ENCODE measurements at places on chromosomes 1 and 21.

DNA sequence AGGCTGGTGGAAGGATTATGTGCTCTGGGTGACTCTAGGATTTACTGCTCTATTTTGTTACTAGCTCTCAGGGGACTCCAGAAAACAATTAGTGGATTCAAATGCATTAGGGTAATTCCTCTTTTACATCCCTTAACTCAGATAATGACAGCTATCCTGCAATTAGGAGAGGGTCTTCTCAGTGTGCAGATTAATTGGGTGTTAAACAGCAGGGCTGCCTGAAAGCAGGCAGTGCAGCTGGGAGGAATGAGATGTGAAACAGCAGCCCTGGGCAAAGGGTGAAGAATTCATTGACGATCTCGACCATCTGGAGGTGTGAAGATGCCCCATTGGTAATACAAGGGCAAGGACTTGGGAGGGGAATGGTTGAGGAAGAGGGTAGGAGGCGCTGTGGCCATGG lies 66.1 kb downstream of the HTR6 start:
- DNase-seq = no peak

GRCh38 chr1:15155888-15156741 lies 2.6 kb downstream of the TMEM51 start:
- DNase-seq = no peak

- no peak for DNase-seq
Observed at GRCh38 chr1:195704028-195704427, 904.2 kb downstream of the KCNT2 start.

DNA sequence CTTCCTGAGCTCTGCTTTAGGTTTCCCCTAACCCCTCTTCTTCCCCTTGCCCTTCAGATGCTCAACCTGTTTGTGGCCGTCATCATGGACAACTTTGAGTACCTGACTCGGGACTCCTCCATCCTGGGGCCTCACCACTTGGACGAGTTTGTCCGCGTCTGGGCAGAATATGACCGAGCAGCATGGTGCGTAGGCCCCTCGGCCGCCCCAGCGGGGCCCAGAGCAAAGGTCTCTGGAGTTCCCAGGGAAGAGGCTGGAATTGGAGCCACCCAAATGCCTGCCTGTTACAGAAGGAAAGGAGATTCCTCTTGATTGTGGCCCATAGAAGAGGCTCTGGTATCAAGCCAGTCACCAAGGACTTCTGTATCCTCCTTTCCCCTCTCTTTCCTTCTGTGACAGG lies 285.5 kb downstream of the ZNF648 start:
- no peak for DNase-seq

GRCh38 chr21:31354122-31354521 lies 10.1 kb upstream of the TIAM1 start:
- DNase-seq = no peak

DNA sequence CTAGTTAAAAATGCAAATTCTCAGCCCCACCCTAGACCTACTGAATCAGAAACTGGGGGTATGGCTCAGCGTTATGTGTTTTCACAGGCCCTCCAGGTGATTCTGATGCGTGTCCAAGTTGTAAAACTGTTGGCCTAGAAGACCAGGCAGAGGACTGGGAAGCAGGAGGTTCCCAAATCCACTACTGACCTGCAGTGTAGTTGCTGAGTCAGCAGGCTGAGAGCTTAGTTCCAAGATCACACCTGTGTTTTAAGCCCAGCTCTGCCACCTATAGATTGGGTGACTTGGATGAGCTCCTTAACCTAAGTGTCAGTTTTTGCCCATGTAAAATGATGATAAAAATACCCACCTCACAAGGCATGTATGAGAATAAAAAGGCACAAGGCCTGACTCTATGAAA lies 4.1 kb downstream of the GRHL3 start:
- DNase-seq = no peak

- DNase-seq = no peak
Observed at GRCh38 chr1:17375651-17376050, 3.7 kb downstream of the PADI6 start.

DNA sequence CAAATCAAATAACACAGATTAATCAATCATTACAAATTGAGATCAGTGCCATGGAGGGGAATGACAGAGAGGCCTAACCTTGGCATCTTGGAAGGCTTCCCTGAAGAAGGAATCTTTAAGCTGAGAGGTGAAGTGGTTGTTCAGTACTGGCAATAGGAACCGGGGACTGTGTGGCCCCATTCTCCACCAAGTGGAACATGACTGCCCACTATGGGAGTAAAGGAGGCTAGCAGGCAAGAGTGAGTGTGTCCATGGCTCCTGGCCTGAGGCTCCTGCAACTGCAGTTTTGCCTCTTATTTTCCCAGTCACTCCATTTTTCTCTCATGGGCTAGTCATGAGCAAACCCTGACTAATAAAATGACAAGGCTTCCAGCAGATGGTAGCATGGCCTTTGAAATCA lies 112.2 kb upstream of the GJB5 start:
- no peak for DNase-seq

- DNase-seq = no peak
Observed at GRCh38 chr1:234656070-234656895, 46.3 kb upstream of the IRF2BP2 start.

- no peak for DNase-seq
Observed at GRCh38 chr1:10185759-10186158, 24.6 kb upstream of the KIF1B start.

DNA sequence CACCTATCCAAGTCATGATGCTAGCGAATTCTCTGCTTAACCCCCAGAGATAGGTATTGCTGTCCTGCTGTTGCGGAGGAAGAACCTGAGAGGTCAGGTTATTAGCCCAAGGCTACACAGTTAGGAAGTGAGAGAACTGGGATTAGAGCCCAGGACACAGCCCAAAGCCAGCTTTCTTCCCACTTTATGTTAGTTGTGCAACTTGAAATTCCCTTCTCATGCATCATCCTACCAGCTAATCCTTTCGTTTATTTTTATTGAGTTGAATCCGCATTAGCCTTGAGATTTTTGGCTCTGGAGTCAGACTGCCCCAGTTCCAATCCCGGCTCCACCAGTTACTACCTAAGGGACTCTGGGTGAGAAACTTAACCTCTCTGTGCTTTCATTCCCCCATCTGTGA lies 65.4 kb downstream of the PLEKHA6 start:
- DNase-seq = peak; percentile 86

DNA sequence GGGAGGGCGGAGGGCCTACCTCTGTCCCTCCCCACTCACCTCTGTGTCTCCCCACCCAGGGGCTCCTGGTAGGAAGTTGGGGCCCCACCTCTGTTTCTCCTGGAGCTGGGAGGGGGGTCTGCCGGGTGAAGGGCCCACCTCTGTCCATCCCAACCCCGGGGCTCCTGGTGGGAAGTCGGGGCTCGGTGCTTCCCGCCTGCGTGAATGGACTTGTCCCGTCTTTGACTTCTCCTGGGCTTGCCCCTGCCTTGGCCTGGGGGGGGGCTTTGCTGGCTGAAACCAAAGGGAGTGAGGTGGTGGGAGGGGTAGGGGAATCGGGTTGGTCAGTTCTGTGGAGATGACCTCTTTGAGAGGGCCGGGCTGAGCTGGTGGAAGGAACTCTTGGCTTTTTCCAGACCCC lies 5.8 kb downstream of the AGRN start:
- no peak for DNase-seq

DNA sequence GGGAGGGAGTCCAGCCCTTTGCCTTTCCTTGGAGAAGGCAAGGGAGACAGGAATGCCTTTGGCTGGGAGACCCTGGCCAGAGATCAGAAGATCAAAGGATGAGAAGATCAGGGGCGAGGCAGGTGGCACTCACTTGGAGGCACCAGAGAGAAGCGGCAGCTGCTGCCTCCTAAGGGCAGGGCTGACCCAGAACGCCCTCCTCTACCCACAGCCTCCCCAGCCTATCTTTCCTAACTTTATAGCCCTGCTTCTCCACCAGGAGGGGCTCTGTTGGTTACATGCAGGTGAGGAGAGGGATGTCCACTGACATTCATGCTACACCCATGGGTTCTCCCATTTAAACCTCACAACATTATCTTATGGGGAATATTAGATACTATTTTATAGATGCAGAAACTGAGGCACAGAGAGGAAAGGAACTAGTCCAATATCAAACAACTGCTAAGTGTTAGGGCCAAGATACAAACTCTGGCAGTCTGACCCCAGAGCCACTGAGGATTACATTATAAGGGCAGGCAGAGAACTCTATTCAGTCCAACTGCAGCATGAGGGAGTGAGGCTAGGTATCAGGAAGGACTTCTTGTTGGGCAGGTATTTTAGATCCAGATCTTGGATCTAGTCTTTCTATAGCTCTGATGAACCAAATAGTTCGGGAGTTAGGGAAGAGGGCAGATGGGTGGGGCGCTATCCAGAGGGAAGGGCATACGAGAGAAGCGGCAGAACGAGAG lies 19.9 kb downstream of the LGR6 start:
- DNase-seq = no peak

DNA sequence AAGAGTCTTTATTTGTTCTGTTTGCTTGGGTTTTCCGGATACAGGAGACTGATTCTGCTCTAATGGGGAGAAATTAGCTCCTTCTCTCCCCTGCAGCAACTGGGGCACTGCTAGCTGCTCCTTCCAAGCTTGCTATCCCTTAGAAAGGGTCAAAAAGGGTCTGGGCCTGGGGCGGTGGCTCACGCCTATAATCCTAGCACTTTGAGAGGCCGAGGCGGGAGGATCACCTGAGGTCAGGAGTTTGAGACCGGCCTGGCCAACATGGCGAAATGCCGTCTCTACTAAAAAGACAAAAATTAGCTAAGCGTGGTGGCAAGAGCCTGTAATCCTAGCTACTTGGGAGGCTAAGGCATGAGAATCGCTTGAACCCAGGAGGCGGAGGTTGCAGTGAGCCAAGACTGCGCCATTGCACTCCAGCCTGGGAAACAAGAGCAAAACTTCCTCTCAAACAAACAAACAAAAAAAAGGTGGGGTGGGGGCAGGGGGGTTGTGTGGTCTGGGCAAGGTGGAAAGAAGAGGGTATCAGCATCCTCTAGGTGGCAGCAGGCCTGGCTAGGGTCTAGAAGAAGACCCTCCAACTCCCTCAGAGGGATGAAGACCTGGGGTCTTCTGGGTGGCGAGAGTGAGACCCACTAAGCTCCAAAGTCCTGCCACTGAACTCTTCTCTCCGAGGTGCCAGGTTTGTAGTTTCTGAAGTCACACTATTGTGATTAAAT lies 15.4 kb upstream of the TBX15 start:
- no peak for DNase-seq

GRCh38 chr1:194341587-194341986 lies 1155.2 kb upstream of the B3GALT2 start:
- no peak for DNase-seq

DNA sequence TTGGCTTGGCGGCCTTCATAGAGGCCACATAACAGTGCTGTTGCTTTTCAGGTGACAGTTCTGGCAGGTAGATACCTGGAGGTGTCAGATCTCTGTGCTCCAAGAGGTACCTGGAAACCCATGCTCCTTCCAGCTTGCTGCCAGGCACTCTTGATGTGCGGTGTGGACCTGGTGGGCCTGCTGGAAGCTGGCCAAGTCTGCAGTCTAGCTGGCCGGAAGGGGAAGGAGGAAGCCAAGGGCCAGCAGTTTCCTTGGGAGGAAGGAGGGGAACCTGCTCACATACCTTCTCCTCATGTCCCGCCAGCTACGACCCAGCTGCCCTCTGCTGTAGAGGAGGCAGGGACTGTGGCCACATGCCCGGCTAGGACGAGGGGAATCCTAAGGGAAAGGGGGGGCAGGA lies 166.4 kb upstream of the AJAP1 start:
- DNase-seq = no peak

GRCh38 chr1:33712186-33712585 lies 151.7 kb upstream of the HMGB4 start:
- DNase-seq = no peak

DNA sequence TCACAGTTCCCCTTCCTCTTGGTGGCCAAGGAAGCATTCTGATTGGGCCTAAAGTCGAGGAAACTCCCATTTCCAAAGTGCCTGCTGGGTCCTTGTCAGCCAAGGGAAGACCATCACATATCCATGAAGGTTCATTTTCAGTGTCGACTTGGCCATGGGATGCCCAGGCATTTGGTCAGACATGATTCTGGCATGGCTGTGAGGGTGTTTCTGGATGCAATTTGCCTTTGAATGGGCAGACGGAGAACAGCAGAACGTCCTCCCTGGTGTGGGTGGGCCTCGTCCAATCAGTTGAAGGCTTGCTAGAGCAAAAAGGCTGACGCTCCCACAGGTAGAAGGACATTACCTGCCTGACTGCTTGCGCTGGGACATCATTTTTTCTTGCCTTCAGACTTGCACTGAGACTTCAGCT lies 48.3 kb upstream of the LBR start:
- DNase-seq = no peak

- DNase-seq = no peak
Observed at GRCh38 chr1:4122513-4123160, 222.6 kb upstream of the C1orf174 start.

GRCh38 chr1:111242805-111243523 lies 15.5 kb downstream of the CHI3L2 start:
- DNase-seq = no peak

- DNase-seq = no peak
Observed at GRCh38 chr1:8780405-8780804, 37.0 kb downstream of the RERE start.

DNA sequence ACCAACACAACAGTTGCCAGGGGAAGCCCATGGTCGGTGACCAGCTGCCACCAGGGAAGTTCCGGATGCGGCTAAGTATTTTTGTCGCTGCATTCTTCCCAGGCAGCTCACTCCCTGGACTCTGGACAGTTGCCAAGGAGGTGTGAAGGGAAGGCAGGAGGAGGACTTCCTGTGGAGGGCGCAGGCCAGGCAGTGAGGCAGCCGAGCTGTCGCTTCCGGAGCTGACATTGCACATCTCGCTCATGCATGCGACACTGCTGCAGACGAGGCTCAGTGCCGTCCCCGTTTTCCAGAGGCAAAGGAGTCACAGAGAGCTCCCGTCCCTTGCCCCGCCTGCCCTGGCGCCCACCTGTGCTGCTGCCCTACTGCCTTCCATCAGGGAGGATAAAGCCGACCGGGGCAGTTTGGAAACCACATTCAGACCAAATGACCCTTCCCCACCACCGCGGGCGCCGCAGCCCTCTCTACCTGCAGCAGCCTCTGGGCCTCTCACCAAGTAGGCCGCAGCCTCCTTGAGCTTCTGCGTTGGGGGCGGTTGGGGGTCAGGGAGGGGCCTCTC lies 81.4 kb downstream of the NENF start:
- DNase-seq = no peak

DNA sequence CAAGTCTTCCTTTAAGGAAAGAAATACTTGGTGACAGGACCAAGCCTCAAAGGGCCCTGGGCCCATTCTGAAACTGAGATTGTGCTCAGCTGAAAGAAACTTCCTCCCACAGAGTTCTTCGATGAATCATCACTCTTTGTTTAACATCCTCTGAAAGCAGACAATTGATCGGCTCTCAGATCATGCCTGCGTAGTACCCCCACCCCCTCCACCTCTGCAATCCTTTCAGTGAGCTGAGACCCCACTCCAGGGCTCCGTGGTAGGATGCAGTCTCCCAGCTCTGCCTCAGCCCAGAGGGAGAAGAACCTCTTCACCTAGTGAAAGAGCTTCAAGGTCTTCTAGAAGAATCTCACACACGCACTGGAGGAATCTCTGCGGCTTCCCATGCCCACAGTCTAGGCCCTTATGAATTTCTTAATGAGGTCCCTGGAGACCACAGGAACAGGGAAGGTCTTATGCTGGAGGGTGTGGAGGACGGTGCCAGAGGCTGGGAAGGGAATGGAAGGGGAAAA lies 104.9 kb upstream of the SOD1 start:
- DNase-seq = no peak

GRCh38 chr1:94617957-94618739 lies 76.6 kb upstream of the F3 start:
- no peak for DNase-seq
